ENCODE measurements at places on chromosomes 7 and 10.

DNA sequence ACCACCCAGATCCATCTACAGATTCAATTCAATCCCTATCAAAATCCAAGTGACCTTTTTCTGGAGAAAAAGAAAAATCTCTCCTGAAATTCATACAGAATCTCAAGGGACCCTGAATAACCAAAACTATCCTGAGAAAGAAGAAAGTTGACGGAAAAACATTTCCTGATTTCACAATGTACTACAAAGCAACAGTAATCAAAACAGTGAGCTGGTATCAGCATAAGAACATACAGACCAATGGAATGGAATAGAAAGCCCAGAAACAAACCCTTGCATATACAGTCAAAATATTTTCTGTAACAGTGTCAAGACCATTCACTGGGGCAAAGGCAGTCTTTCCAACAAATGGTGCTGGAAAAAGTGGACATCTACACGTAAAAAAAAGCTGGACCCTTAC, 89.9 kb downstream of the JMJD1C start:
- no peak for DNase-seq

DNA sequence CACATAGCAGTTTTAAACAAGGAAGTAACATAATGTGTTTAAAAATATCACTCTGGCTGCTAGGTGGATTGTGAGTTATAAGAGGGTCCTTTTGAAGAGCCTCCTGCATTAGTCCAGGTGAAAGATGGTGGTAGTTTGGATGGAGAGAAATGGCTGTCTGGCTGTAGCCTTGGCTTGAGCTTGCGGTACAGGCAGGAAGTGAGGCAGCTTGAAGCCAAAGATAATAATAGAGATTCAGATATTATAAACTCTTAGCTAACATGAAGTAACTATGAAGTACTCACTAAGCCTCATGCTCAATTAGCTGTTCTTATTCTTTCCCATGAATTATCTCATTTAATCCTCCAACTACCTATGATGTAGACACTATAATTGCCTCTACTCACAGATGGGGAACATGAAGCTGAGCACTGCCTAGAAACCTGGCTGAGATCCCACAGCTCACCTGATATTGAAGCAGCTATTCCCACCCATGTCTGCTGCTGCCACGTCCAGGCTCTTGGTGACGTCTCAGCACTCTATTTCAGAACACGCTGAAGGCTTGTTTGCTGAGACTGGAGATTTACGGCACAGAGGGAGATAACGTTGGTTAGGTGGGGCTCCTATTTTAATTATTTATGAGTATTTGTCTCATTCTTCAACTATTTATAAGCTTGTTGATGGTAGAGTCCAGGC, 10.4 kb downstream of the C10orf120 start:
- no peak for DNase-seq

DNA sequence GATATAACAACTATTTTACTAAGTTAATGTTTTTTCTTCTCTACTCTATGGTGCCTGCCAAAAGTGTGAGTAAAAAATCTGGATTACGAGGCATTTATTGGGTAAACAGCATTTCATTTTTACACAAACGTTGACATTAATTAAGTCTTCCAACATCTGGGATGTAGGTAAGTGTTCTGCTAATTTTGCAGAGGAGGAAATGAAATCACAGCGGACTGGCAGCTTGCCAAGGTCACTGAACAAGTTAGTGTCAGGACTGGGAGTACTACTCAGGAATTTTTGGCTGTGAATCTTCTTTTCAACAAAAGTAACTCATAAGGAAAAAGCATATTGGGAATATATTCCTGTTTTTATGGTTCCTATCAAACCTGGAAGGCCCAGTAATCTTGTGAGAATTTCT, 612.1 kb upstream of the FZD8 start:
- DNase-seq: no peak

GRCh38 chr7:107877731-107878382, 13.1 kb upstream of the DLD start:
- DNase-seq: no peak

GRCh38 chr7:81870608-81871007, 100.8 kb upstream of the HGF start:
- no peak for DNase-seq

GRCh38 chr7:6164491-6164890, 107.9 kb downstream of the CYTH3 start:
- no peak for DNase-seq

DNA sequence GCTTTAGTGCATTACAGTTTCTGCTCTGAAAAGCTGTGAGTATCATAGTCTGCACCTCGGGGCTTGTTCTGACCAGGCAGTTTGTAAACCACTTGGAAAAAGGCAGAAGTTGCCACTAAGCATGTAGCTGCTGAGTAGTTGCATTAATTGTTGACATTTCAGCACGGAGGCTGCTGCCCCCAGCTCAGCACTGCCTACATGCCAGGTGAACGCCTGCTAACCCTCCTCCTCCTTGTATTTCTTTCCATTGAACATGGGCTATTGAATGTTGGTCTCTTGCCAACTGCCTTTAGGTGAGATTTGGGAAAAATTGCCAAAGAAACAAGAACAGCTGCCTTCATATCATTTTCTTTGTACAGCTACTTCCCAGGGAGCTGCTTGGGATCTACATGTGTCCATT, 164.2 kb downstream of the RAPGEF5 start:
- no peak for DNase-seq

All from stimulated activated CD4-positive, alpha-beta T cell treated with anti-CD3 and anti-CD28 coated beads, Interleukin-1b, Interleukin-23, amount 100 ng/mL, for 48 hours (primary cell).